ENCODE measurements at places on chromosomes 1 and 21.

- DNase-seq: no peak
Observed at GRCh38 chr1:196401452-196401833, 206.8 kb downstream of the KCNT2 start.

DNA sequence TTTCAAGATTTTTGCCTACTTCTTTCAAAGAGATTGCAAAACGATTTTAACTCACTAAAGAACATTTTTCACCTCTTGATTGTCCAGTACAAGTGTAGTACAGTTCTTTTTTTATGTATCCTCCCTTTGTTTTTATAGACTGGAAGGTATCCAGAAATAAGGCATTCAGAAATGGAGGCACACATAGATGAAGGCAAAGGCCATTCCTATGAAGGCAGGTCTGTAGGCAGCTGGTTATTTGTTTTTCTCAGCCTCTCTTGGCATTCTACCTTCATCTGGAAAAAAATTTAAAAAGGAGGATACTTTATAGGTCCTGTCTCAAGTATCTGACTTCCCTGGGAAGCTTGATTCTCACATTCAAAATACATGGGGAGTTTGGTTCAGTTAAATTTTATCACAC, 18.6 kb upstream of the SLC16A1 start:
- DNase-seq: no peak

- DNase-seq: no peak
Observed at GRCh38 chr1:154474802-154475201, 27.2 kb upstream of the TDRD10 start.

DNA sequence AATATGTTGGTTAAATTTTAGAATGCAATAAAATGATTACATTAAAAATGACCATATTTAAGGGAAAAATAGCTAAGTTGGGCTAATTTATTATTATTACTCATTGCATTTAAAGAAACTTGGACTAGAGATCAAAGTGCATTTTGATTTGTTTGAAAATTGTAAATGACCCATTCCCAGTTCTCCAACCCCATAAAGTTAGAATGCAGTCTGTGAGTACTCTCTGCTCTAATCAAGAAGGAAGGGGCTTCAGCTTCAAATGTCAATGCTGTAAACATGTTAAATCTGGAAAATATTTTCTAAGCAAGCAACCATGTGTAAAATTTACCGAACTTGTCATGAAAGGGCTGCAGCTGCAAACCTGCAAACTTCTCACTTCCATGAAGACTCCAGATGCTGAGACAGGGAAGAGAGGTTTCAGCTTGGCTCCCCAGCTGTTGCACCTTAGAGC, 232.7 kb downstream of the TTLL7 start:
- no peak for DNase-seq

DNA sequence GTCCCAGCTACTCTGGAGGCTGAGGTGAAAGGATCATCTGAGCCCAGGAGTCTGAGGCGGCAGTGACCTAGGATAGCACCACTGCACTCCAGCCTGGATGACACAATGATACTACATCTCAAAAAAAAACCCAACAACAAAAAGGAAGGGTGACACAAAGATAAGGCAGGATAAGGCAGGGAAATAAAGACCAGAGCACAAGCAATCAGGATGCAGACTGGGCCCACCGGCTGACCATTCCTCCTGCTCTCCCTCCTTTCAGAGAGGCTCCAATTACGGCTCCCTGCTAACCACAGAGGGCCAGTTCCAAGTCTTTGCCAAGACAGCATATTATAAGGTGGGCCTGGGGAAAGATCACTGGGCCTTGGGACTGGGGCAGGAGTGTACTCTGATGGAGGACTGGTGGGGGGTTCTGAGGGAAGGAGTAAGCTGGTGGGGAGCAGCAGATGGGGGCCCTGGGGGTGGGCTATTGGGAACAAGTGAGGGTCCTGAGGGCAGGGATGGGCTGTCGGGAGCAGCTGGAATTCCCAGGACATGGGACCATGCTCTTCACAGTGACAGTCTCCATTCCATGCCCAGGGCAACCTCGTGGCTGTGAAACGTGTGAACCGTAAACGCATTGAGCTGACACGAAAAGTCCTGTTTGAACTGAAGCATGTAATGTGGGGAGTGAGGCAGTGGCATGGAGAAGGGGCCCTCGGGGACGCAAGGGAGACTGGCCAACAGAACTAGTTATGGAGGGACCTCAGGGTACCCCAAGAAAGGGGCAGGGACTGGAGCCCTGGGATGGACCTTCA, 7.3 kb downstream of the NPR1 start:
- no peak for DNase-seq

DNA sequence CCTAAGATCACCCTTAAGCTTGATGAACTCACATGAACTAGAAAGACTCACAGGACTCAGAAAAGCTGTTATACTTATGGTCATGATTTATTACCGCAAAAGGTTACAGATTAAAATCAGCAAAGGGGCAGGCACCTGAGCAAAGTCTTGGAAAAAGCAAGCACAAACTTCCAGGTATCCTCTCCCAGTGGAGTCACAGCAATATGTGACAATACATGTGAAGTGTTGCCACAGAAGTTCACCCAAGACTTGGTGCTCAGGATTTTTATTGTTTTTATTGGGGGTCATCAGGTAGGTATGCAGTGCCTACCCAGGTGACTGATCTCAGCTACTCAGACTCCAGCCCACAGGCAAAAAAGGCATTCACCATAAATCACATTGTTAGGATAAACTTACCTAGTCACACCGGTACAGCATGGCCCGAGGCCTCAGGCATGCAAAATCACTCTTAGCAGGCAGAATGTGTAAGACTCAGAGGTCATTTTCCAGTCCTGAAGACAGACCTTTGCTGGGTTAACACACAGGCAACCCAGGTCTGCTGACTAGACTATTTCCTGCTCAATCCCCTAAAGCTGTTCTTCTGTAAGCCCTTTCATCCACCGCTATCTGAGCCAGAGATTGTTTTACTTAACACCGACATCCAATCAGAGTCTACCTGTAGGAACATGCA, 55.6 kb downstream of the SSX2IP start:
- no peak for DNase-seq

GRCh38 chr1:228669242-228669585, 66.1 kb upstream of the RHOU start:
- DNase-seq: no peak

DNA sequence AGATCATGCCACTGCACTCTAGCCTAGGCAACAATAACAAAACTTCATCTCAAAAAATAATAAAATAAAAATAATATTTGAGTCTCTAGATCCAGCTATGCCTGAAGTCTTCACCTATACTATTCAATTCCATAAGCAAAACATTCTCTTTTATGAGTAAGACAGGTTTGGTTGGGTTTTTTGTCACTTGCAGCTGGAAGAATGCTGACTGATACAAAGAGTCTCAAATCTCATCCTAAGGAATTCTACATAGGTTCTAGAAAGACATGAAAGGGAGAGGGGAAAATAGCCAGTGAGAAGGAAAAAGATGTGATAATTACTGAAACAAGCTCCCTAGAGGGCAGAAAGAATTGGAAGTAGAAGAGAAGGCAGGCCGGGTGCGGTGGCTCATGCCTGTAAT, 30.4 kb upstream of the MED18 start:
- DNase-seq: no peak

GRCh38 chr1:202349206-202349928, 868 bp downstream of the PPP1R12B start:
- peak; percentile 48 for DNase-seq

GRCh38 chr1:39905172-39905571, 3.5 kb upstream of the MYCL start:
- DNase-seq: no peak

GRCh38 chr1:67534627-67535065, 104.4 kb upstream of the SERBP1 start:
- no peak for DNase-seq

- DNase-seq: no peak
Observed at GRCh38 chr1:202282596-202283283, 59.0 kb downstream of the UBE2T start.

- DNase-seq: no peak
Observed at GRCh38 chr1:191895462-191896058, 262.7 kb upstream of the RGS18 start.

DNA sequence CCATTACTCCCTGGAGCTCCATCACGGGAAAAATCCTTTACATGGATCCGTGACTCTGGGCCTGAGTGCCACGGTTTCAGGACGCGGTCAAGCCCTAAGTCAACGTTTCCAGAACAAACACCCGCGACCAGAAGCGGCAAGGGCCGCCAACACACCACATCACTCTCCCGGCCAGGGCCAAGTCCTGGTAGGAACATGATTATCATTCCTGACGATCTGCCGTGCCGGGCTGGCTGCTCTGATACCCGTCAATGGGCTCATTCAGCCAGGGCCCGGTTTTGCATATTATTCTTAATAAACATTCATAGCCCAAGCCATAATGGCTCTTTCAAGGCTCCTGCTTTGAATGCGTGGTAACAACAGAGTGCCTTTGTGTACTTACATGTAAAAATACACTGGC, 44.6 kb upstream of the SIM2 start:
- no peak for DNase-seq

DNA sequence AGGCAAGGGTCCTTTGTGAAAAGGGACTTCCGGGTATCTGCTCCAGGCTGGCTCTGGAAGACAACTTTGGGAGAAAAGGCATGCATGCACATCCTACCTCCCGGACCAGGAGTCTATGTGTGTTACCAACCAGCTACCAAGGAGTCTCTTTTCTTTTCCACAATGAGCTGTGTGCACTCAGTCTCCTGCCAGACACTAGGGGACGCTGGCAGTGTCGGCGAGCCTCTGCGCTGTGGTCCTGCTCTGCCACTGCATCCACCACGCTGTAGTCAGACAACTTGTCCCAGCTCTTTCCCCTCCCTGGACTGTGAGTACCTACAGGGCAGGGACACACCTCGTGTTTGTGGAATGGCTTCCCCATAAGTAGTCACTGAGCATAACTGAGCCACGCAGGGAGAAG, 5.1 kb upstream of the SSR2 start:
- peak; percentile 49 for DNase-seq

- DNase-seq: no peak
Observed at GRCh38 chr1:52920791-52921291, 699 bp downstream of the ECHDC2 start.

GRCh38 chr1:217660353-217661062, 29.4 kb downstream of the SPATA17 start:
- DNase-seq: no peak

GRCh38 chr1:192901500-192901899, 92.7 kb downstream of the RGS2 start:
- DNase-seq: no peak

GRCh38 chr1:226979115-226979516, 39.0 kb downstream of the COQ8A start:
- DNase-seq: no peak

DNA sequence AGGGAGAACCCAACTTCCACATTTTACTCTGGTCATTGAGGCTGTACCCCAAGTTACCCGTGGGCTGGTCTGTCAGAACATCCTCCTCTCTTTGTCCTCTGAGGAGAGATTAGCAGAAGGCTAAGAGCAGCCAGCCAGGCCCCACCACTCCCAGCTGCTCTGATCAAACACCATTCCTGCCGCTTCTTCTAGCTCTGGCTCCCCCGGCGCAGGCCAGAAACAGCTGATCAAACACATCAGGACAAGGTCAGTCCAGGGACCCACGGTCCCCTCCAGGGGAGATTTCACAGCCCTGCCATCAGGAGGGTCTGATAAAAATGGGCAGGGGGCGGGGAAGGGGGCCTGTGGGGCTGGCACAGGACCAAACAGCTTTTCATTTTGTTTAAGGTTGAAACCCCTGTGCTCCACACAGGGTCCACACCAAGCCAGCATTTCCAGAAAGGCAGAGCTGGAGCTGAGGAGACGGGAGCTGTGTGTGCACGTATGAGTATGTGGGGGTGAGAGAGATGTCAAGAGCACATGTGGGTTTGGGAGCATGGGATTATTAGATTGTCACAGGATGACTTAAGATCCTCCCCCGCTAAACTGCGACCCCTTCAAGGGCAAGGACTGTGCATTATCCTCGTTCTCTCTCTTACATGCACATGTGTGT, 29.9 kb upstream of the EPHA8 start:
- DNase-seq: no peak

DNA sequence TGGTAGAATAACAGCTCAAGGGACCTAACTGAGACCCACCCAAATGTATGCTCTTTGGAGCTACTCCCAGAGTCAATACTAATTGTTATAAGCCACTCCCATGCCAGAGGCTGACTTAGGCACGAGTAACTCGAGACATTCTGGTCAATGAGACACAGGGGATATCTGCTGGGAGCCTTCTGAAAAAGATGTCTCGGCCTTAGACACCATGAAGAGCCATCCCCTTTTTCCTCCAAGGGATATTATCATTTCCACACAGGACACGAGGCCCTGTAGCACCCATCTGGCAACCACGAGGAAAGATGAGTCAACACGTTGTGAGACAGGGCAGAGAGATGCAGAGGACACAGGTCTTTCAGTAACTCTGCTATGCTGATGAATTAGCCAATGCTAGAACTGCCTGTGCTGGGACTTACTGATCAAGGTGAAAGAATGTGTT, 30.7 kb downstream of the ITPKB start:
- no peak for DNase-seq

GRCh38 chr1:223853275-223853674, 7.5 kb upstream of the TP53BP2 start:
- no peak for DNase-seq

GRCh38 chr1:68147534-68148171, 84.7 kb downstream of the WLS start:
- no peak for DNase-seq

DNA sequence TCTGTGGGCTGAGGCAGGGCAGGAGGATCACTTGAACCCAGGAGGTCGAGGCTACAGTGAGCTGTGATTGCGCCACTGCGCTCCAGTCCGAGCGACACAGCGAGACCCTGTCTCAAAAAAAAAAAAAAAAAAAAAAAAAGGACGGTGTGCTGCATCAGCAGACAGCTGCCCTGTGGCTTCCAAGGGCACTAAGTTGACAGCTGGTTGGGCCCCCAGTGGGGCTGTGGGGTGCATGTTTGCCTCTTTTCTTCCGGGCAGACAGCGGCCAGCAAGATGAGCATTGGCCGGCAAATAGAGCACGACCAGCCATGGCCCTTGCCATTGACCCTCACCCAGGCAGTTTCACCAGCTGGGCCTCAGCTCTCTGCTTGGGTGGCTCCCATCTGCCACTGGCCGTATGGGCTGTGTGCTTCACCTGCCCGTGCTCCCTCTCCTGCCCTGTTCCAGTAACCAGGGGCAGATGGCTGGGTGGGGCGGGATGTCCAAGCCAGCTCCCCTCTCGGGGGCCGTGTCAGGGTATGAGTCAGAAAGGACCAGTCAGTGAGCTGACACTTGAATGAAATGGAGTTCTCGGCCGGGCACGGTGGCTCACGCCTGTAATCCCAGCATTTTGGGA, 12.3 kb upstream of the SLC25A34 start:
- no peak for DNase-seq

- DNase-seq: no peak
Observed at GRCh38 chr1:145908653-145909052, 1.2 kb downstream of the ITGA10 start.

- DNase-seq: no peak
Observed at GRCh38 chr1:25729790-25730644, 70.0 kb upstream of the SELENON start.

Data from neuronal stem cell (in vitro differentiated cells).